Kidney glomerular epithelial cell (primary cell): ENCODE measurements at places on chromosomes 5 and 9.

- no peak for DNase-seq
These were observed 49.9 kb downstream of the P4HA2 start for GRCh38 chr5:132177691-132178149.

DNA sequence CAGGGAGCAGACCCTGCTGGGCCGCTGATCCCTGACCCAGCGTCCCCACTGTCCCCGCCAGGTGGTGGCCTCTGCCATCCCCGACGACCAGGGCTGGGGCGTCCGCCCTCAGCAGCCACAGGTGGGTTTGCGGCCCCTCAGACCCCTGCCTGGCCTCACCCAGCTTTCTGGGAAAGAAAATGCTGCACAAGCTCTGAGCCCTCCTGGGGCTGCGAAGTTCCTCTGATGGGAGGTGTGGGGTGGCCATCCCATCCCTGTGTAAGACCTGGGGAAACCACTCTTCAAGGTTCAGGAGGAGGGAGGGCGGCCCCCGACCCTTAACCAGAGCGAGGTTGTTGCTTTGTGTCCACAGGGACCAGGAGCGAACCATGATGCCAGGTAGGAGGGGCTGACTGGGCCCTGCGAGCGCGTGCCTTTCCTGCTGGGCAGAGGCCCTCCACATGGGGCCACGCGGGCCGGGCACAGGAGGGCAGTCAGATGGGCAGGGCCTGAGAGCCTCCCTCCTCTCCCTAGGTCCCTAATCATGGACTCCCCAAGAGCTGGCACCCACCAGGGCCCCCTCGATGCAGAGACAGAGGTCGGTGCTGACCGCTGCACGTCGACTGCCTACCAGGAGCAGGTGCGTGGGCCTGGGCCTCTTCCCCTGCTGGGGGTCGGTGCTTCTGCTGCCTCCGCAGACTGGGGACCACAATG is 7.7 kb downstream of the NOXA1 start:
- no peak for DNase-seq

GRCh38 chr5:53087621-53088121 is 21.9 kb downstream of the MOCS2 start:
- DNase-seq = no peak

- no peak for DNase-seq
These were observed 14.9 kb upstream of the SCGB3A2 start for GRCh38 chr5:147863454-147864158.
